ENCODE measurements at places on chromosomes 5 and 9.
A peak's percentile ranks its signal among the peaks of the same experiment; 100 is the strongest.

DNA sequence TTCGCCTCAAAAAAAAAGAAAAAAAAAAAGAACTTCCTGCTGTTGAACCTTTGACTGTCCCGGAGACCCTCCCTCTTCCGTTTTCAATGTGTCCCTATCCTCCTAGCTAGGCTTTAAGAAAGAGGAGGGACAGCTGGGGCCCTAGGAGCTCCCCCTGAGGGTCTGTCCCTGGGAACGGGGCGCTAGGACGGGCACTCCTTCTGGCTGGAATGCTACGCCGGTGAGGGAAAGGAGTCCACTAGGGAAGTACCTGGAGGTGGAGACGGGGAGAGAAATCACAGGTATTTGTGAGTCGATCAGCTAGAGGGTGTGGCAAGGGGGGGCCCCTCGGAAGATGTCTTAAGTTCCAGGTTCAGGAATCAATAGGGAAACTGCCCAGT, 4.6 kb downstream of the SIT1 start:
- ATAC-seq, result peak; percentile 26

DNA sequence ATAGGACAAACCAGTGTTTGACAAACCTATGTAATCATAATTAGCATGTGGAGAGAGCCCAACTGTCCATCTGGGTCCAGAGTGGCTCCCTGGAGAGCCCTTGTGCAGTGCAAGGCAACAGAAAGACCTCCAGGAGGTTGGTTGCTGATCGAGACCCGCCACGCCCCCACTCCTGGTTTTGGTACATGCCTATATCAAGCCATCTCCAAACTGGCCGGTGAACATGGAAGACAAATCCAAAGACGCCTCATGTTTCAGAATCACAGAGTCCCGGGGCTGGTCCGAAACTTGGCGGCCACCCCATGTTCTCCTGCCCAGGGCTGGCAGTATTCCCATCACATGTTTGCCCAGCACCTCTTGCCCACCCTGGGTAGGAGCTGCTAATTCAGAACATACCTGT, 140.2 kb downstream of the PAX5 start:
- no peak for ATAC-seq

- peak; percentile 87 for ATAC-seq
Observed at GRCh38 chr9:131546336-131547084, 1.2 kb downstream of the PRRT1B start.

DNA sequence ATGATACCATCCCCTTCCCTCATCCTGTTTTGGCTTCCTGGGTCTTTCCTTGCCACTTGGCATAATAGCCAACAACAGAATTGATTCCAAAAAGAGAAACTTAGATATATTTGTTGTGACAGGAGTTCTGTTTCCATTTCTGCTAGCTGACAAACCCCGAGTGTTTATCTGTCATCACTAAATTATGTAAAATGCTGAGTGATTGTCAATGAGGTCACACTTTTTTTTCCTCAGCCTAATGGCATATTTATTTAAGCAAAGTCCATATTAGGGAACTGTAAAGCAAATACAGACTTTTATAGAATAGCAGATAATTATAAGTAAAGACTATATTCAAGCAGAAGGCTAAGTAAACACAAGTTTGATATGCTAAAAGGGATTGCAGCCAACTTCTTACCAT, 64.0 kb downstream of the RGS7BP start:
- no peak for ATAC-seq

DNA sequence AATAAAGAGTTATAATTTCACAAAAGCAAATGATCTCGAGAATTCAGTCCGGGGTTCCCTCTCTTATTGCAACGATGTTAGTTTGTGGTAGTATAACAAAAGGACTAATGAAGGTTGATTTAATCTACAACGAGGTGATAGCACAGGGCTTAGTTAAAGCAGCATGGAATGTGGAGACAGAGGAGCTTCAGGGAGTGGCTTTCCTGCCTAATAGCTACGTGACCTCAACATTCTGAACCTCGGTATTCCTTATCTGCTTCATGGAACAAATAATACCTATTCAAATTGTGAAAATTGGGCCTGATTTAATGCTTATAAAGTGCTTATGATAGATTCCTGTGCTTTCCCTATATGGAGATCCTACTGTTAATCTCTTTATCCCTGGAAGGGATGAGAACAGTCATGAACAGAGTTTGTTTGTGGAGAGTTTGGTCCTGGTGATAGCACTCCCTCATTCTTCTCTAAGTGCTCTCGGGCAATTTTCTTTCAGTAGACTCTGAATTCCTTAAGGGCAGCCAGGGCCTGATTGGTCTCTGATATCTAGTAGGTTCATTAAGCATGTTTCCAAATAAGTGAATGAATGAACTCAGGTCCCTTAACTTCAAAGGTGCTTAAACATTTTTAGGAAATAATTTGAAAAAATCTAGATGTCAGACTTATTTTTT, 104.1 kb upstream of the TUT7 start:
- no peak for ATAC-seq

GRCh38 chr5:179310439-179311090, 34.7 kb downstream of the ADAMTS2 start:
- ATAC-seq, result no peak
